Non-pigmented ciliary epithelial cell (primary cell): ENCODE measurements at places on chromosomes 6 and 20.

DNA sequence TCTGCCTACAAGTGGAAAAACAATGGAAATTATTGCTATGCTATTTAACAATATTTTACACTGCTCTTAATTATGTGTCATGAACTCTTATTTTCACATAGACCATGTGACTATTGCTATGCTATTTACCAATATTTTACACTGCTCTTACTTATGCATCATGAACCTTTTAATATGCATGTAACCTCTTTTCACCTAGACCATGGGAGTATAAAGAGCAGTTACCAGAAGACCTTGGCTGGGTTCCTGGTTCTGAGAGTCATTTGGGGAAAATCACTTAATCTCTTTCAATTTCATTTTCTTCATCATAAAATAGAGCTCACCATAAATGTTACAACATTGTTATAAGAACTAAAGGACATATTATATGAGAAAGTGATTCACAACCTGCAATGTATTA, 223.8 kb upstream of the RNF217 start:
- DNase-seq, result no peak

- no peak for DNase-seq
Measured at GRCh38 chr6:88004707-88005106, 42.9 kb upstream of the SPACA1 start.

GRCh38 chr6:79543411-79543810, 6.2 kb upstream of the LCA5 start:
- no peak for DNase-seq

- no peak for DNase-seq
Measured at GRCh38 chr6:5478380-5478779, 217.1 kb downstream of the FARS2 start.

GRCh38 chr6:22530506-22530905, 38.9 kb upstream of the HDGFL1 start:
- DNase-seq, result no peak

DNA sequence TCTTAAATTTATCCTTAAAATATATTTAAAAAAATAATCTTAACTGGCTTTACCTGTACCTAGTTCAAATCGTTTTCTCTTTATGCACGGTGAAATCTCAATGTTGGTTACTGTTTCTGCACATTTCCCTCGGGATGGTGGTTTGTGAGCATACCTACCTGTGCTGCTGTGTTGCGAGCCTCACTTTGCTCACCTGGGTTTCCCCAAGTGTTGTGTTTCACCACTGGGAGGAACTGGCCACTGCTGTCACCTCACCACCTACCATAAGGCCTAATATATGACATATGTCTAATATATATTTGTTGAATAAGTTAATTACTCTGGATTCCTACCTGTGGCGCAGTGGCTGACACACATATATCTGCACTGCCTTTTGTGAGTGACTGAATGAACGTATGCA, 493.5 kb upstream of the FLRT3 start:
- DNase-seq, result no peak

DNA sequence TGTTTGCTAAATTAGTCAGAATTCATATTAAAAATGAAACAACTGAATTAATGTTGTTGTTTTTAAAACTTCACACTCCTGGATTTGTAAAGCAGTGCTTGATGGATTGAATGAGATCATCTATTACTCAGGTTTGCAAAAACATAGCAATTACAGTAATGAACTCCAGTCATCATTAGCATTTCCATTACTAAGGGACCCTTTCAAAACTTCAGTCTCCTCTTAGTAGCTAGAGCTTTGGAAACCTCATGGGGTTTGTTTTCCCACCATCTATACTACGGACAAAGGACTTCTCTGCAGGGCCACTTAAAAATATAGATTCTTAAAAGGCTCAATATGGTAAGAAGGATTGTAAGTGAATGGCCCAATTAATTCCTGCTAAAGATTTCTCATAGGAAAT, 209.9 kb upstream of the PRND start:
- no peak for DNase-seq

- no peak for DNase-seq
Measured at GRCh38 chr6:168411793-168412192, 29.2 kb upstream of the SMOC2 start.
